Osteocyte (in vitro differentiated cells): ENCODE measurements at places on chromosomes 6 and 20. TPM values are rescaled to one million over a fixed set of nuclear protein-coding genes. Genes with fewer than 3 reads are reported as not detected.

DNA sequence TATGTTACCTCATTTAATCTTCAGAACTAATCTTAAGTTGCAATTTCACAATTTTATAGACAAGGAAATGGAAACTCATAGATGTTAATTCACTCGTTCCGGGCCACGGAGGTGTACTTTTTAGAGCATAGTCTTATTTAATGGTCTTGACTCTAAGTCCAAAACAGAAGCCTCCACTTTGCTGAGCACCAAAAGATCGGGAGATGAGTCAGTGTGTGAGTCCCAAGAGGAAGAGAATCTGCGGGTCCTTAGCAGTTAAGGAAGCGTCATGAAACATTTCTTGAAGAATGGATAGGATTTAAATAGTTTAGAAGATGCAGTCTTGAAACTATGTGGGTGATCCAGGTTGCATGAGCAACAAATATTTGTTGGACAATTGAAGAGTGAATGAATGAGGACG, 231.8 kb upstream of the QKI start:
- H3K27me3 ChIP-seq: peaks cover 3% of the 10 kb centered on the region
- no peak for DNase-seq
- no peak overlapping the region for H3K27ac ChIP-seq
- no peak overlapping the region for H3K4me3 ChIP-seq

DNA sequence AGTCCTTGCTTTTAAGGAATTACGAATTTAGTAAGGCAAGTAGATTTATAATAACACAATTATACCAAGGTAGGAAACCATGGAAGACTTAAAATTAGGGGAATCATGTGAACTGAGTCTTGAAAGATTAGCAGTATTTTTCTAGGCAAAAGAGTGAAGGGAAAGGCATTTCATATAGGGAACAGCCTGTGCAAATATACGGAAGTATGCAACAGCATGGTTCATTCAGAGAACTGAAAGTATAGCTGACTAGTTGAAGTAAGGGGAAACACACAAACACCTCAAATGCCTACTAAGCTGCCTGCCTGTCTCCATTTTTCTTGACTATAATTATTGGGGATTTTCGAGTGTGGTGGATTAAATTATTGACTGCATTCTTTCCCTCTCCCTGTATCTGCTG, 39.0 kb upstream of the ECHDC1 start:
- peaks cover 8% of the 10 kb centered on the region for H3K36me3 ChIP-seq
- H3K27ac ChIP-seq: no peak overlapping the region
- DNase-seq: no peak
- no peaks in the 10 kb centered on the region for H3K27me3 ChIP-seq

ABHD16A gene
- total RNA-seq: 46.6 and 50.5 TPM in 2 replicates

DNA sequence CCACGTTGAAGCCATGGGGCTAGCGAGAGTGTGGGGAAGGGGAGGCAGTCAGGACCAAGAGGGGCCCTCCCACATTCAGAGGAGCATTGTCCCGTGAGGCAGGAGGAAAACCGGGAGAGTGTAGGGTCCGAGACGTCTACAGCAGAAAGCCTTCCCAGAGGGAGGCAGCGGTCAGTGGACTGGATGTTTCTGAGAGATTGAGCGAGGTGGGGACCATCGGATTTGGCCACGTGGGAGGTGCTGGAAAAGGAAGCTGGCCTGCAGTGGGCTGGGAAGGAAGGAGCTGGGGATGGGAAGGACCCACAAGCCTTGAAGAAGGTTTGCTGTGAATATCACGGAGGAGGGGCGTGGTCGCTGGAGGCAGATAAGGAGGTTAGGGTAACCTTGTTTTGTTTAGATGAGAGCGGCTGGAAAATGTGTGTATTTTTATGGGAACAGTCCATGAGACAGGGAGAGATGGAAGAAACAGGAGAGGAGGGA, 119.0 kb upstream of the RNF24 start:
- no peak overlapping the region for H3K4me3 ChIP-seq
- H3K36me3 ChIP-seq: no peaks in the 10 kb centered on the region
- no peak for DNase-seq
- H3K4me1 ChIP-seq: peaks cover 27% of the 10 kb centered on the region
- H3K27ac ChIP-seq: peak overlapping the region; percentile 42

GRCh38 chr6:125942672-125943527, 13.7 kb upstream of the HINT3 start:
- peaks cover 91% of the 10 kb centered on the region for H3K4me1 ChIP-seq
- H3K27me3 ChIP-seq: no peaks in the 10 kb centered on the region
- no peaks in the 10 kb centered on the region for H3K36me3 ChIP-seq
- H3K4me3 ChIP-seq: no peak overlapping the region

- H3K36me3 ChIP-seq: no peaks in the 10 kb centered on the region
- no peak overlapping the region for H3K4me3 ChIP-seq
- no peaks in the 10 kb centered on the region for H3K4me1 ChIP-seq
- no peak overlapping the region for H3K27ac ChIP-seq
Measured at GRCh38 chr20:48153523-48153922, 368.2 kb upstream of the SULF2 start.

WDR46 gene
- 59.1 and 63.4 TPM in 2 replicates for total RNA-seq

- H3K27ac ChIP-seq: no peak overlapping the region
- H3K36me3 ChIP-seq: no peaks in the 10 kb centered on the region
- peaks cover 49% of the 10 kb centered on the region for H3K4me1 ChIP-seq
- no peak for DNase-seq
- peak overlapping the region; percentile 62 for H3K4me3 ChIP-seq
- H3K27me3 ChIP-seq: no peaks in the 10 kb centered on the region
Measured at GRCh38 chr20:32535953-32536823, 48.9 kb downstream of the NOL4L start.

- H3K4me1 ChIP-seq: peaks cover 49% of the 10 kb centered on the region
- H3K36me3 ChIP-seq: no peaks in the 10 kb centered on the region
- no peak overlapping the region for H3K27ac ChIP-seq
- H3K27me3 ChIP-seq: no peaks in the 10 kb centered on the region
- no peak for DNase-seq
- no peak overlapping the region for H3K4me3 ChIP-seq
Measured at GRCh38 chr6:139540276-139540675, 165.8 kb upstream of the CITED2 start.

DNA sequence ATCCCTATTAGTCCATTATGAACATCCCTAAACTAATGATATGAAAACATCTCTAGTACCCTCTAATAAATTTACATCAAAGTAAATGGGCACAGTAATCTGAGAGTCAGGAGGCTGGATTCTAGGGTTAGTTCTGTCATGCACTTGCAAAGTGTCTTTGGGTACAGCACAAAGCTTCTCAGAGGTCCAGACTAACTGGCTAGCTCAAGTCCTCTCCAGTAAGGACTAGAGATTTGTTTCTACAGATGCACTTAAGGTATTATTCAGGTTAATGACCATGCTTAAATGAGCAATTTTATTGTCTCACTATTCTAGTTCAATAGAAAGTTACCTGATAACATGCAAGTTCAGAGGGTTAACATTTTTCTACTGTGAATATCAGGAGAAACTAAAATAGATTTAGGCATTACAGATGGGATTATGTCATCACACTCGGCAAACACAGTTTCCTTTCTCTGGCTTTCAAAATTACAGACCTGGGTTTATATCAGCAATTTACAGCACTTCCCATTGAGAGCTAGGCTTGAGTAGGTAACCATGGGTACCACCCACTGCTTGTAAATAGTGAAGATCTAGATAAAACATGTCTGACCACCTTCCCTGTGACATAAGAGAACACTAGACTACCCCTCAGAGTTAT, 402.9 kb upstream of the RUNX2 start:
- no peaks in the 10 kb centered on the region for H3K27me3 ChIP-seq
- H3K27ac ChIP-seq: no peak overlapping the region
- no peak for DNase-seq
- H3K36me3 ChIP-seq: peaks cover 3% of the 10 kb centered on the region
- peaks cover 23% of the 10 kb centered on the region for H3K4me1 ChIP-seq
